ENCODE measurements at places on chromosomes 1 and 21.

DNA sequence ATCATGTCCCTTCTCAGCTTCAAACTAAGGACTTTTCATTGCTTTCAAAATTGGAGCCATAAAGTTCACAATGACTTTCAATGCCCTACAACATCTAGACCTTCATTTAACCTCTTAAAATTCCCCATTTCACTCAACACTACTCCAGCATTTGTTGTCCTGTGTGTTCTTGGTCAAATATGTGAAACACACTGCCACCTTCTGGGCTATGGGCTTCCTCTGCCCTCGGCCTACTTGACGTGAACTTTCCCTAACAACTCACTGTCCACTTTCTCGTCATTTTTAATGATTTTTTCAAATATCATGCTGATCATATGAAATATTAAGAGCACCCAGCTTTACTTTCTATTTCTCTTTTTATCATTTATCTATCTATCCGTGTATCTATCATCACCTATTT, 2018.4 kb downstream of the NCAM2 start:
- DNase-seq, result peak; percentile 0

GRCh38 chr1:8462371-8462892, 144.5 kb downstream of the SLC45A1 start:
- DNase-seq, result no peak

DNA sequence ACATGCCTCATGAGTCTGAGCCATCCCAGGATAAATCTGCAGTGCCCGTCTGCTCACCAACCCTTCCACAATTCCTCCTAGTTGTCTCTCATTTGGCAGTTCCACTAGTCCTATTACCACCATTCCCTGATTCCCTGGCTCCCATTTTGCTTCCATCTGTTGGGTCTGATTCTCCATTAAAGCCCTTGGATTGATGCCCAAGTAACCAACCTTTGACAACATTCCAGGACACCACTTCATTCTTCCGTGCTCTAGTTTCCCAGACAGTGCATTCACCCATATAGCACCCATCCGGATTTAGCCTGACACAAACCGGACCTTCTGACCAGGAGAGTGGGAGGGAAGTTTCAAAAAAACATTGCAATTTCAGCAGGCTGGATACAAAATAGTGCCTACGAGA, 189.4 kb upstream of the PALMD start:
- DNase-seq, result no peak

DNA sequence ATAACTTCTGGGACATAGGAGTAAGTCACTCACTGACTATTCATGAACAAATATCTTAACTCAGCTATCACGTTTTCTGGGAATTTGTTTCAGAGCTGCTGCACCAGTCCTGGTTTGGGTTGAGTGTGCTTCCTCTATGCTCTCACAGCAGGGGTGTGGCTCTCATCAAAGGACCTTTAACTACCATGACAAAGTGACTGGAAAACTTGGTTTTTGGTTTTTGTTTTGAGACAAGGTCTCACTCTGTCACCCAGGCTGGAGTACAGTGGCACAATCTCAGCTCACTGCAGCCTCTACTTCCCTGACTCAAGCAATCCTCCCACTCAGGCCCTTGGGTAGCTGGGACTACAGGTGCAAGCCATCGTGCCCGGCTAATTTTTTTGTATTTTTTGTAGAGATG, 4.1 kb downstream of the ILDR2 start:
- DNase-seq, result no peak
